GM12865 (cell line): ENCODE measurements at places on chromosomes 1 and 21.

- no peak for DNase-seq
Observed at GRCh38 chr1:193115629-193116227, 6.1 kb upstream of the CDC73 start.

DNA sequence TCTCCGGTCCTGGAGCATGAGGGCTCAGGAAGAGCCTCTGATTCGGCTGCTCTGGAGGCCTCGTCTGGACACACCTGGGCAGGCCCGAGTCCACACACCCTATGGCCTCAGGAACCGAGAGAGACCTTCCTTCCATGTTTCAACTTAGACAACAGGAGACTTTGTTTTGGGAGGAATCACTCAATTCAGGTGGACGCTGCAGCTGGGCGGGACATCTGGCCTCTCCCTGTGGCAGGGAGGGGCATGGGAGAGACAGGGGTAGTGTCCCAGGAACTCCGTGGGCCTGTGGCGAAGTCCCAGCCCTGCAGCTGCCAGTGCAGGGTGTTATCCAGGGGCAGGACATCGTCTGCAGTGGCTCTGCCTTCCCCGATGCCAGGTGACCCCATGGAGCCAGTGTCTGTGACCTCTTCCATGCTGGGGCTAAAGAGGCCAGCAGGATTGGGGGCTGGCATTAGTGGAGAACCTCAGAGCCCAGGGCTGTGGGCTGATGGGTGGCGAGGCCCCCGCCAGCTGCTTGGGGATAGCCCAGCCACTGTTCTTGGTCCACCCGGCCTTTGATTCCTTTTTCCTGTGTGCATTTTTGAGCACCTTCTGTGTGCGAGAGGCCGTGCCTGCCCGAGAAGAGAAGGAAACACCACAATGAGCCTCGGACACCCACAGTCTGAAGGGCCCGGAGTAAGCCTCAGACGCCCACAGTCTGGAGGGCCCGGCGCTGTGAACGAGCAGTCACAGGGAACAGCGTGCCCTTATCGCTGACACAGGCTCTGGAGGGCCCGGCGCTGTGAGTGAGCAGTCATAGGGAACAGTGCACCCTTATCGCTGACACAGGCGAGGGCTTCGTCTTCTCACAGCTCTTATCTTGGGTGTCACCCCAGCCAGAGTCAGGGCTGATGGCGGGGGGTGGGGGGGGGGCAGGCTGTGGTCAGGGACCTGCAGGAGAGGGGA lies 6.2 kb downstream of the COL18A1 start:
- no peak for DNase-seq

DNA sequence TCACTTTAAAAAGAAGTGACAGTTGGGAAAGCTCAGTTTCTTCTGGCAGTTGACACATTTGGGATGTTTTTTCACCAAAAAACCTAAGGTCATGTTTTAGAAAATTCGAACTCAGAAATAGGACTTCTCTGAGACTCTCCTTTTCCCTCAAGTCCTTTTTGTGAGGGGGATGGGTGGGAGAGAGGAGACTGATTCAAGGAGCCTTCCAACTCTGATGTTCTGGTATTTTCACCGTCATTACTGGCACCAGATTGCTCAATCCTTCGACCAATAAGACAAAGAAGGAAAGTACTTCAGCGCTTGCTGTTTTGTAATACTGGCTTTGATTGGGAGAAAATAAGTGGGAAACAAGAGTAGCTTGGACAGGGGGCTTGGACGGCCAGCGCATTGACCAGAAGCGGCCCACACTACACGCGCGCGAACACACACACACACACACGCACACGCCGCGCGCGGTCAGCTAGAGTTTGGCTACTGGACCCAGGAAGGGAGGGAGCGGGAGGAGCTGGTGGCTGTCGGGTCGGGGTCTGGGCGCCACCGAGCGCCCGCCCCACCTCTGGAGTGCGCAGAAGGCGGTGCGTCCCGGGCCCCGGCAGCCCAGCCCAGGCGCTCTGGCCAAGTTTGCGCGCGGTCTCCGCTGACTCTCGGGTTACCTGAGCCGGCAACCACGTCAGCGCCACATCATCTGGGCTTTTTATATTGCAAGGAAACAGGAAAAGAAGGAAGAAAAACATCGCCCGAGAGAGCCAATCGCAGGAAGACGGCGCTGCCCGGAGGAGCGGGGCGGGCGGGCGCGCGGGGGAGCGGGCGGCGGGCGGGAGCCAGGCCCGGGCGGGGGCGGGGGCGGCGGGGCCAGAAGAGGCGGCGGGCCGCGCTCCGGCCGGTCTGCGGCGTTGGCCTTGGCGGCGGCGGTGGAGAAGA lies at the start of gene KCNK1:
Gene KCNK1, plus strand, starts transcription at position 855 of the 921 bp plus-strand sequence. Its CDS starts 66 bp downstream, at position 921.
- DNase-seq, result peak; percentile 57

GRCh38 chr1:40265298-40265697 lies 7.3 kb downstream of the ZMPSTE24 start:
- DNase-seq, result no peak

- peak; percentile 24 for DNase-seq
Observed at GRCh38 chr1:209884665-209885117, 53.3 kb upstream of the SYT14 start.

DNA sequence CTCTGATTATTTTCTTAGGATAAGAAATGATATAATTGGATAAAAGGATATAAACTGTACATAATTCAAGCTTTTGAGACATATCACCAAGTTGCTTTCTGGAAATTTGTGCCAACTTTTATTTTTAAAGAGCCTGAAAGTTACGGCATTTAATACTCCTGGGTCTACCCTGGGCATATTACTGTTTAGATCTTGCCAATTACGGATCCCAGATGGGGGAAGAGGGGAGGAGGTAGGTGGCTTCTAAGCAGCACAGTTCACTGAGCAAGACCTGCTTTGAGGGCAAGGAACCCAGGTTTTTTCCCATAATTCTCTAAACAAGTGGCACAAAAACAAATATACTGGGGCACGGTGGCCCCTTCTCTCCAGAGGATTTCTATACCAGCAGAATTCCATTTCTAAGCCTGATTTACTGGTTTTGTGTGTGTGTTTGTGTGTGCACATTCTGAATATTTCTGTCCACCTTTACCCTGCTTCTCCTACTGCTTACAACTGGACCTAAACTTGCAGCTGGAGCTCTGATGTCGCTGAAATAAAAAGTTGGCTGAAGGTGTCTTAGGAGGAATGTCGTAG lies 76.7 kb downstream of the LAMC2 start:
- no peak for DNase-seq

- no peak for DNase-seq
Observed at GRCh38 chr1:228370941-228371740, 35.5 kb downstream of the TRIM11 start.

- no peak for DNase-seq
Observed at GRCh38 chr1:17689011-17689410, 66.1 kb upstream of the ACTL8 start.

GRCh38 chr1:85225624-85226380 lies 25.0 kb upstream of the SYDE2 start:
- DNase-seq, result no peak

DNA sequence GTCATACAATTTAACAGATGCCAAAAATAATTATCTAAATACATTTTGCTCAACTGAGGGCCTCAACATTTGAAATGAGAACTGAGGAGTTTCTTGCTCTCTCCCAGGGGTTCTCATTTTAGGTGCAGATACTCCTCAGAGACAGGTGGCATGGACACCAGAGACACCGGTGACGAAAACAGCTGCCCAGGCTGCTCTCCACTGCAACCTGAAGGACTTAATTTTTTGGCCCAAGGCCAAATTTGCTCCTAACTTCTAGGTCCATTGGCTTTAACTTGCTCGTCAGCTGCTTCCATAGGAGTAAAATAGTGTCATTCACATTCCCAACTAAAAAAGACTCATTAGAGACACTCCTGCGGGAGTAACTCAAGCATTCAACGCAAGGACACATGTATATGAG lies 87.0 kb downstream of the NRIP1 start:
- DNase-seq, result no peak

DNA sequence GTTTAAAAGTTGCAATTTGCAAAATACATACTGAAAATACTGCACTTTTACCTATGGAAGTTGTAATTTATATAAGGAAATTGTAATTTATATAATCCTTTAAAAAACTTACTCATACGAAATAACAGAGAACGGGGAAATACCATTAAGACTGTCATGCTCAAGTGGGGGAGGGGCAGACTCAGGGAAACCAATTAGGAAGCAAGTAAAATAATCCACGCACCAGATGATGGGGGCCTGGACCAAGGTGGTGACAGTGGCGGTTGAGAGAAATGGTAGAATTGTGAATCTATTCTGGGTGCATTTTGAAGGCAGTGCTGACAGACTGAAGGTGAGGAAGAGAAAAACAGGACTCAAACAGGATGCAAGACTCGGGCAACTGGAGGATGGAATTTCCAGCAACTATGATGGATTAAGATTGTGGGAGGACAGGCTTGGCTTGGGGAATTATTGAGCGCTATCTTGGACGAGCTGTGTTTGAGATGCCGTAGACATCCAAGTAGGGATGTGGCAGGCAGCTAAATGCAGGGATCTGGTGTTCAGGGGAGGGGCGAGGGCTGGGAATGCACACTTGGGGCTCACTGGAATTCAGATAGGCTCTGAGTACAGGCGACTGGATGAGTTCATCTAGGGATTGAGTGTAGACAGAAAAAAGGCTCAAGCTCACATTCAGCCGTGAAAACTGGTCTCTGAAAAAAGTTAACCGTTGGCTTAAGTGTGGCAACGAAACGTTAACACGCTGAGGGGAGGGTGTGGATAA lies 977 bp downstream of the LCA5L start:
- no peak for DNase-seq

GRCh38 chr1:84946631-84947030 lies 50.3 kb downstream of the MCOLN2 start:
- DNase-seq, result no peak

DNA sequence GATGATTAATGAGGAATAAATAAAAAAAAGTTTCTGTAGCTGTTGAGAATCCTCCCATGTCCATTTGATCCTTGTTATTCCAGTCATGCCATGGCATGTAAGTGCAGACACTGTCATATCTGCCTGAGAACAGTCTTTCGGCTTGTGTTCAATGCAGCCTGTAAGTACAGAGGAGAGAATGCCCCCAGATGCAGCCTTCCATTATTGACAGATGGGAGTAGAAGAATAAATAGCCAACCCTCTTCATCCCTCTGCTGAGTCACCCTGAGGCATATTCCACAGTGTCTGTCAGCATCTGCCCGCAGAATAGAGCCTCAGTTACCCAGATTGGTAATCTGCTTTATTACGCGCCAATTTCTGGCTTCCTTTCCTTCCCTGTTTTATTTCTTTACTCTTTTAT lies 139.4 kb downstream of the LRRC7 start:
- no peak for DNase-seq

- DNase-seq, result no peak
Observed at GRCh38 chr1:185208626-185209180, 51.7 kb downstream of the SWT1 start.

GRCh38 chr1:19802269-19802668 lies 2.6 kb upstream of the TMCO4 start:
- DNase-seq, result no peak

DNA sequence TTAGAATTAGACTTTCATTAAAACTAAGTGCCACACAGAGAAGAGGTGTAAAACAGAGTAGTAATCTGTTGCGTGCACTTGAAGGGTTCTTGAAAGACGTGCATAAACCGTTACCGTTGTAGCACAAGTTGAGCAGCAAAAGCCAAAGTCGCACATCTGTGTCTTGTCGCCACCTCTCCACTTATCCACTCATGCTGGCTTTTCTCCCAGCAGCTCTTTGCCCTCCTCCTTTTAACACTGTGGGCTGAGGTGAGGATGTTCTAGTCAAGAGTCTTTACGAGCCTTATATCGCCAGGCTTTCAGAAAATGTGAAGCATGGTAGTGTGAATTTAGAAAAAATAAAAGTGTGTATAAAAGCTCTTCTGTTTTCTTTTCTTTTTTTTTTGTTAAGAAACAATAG lies 48.0 kb downstream of the NR5A2 start:
- no peak for DNase-seq

DNA sequence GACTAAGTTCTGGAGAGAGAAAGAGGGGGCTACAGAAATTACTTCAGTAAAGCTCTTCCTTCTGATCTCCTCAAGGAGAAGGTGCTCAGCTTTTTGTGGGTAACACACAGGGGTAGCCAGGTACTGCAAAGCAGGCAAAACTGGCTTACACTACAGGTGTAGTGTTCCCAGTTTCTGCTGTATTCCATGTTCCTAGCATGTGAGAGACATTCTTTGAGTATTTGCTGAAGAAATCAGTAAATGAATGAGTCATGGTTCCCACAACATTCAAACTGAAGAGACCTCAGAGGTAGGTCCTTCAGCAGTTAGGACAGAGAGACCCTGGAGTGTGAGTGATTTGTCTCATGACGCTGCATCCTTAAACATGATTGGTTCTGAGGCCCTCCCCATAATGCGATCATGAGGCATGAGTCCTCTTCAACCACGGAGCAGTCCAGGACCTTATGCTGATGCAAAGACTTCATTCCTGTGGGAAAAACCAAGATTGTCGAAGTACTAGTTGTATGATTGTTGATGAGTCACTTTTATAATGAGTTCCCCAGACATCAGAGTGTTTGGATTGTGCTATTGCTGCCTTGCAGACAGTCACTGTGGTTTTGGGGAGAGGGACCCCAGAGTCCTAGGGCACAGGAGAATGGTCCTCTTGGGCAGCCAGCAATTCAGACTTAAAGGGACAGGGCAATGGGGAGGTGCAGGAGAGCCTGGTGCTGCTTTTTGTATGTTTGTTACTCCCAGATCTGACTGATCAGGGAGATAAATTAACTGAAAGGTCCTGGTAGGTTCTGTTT lies 2.7 kb upstream of the OR10J4 start:
- no peak for DNase-seq

GRCh38 chr21:10464975-10465374 lies 56.4 kb upstream of the TPTE start:
- DNase-seq, result no peak

- DNase-seq, result no peak
Observed at GRCh38 chr1:97270508-97271307, 549.1 kb downstream of the PTBP2 start.

DNA sequence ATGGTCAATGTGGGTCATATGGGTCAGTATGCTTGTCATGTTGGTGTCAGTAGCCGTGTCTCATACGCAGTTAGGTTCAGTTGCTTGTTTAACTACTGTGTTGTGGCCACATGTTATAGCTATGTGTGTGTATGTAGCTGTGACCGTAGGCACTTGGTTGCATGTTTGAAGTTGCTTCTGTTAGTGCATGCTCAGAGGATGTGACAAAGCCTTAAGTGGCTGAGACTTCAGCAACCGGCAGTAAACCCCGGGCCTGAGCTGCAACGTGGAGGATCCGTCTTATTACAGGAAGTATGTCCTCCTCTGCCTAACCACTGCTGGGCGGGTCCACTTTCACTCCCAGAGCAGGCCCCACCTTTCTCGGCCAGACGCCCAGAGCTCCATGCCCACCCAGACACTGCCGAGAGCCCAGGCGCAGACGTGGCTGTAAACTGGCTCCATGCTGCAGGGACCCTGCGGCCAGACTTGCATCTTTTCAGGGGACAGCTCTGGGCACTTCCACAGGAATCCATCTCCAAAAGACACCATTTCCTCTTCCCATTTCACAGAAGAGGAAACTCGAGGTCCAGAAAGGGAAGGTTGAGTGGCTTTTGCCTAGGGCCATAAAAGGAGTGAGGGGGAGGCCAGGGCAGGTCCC lies 2.2 kb downstream of the TCEA3 start:
- DNase-seq, result peak; percentile 56

GRCh38 chr21:38810034-38810825 lies 4.5 kb downstream of the ETS2 start:
- no peak for DNase-seq

- DNase-seq, result no peak
Observed at GRCh38 chr1:18013216-18013615, 94.4 kb upstream of the IGSF21 start.
